SHP77 (cell line): ENCODE measurements at places on chromosomes 7 and 10.

GRCh38 chr7:134630893-134631292 lies 15.8 kb upstream of the BPGM start:
- DNase-seq: no peak

DNA sequence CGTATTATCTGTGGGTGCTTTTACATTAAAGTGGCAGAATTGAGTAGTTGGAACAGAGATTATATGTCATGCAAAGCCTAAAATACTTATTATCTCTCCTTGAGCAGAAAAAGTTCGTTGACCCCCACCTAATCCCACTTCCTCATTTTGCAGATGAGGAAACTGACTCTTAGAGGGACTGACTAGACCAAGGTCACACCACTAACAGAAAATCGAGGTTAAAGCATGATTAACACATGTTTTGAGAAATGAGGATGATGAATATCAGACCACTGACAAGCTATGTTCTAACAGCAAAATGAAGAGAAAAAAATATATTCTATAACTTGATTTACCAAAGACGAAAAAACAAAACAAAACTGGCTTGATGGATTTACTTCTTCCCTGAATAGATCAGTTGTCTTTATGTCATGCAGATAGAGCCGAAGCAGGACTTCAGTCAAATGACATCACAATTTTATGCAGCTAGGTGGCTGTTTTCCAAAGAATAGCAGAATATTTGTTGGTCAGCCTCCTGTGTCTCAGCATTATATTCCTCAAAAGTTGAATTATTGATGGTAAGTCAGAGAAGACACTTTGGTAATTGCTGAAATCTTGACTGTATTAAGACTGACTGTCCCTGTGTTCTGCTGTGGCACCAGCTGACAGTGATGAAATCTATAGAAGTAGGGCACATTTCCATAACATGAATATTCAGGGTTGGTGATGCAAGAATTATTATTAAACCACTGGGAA lies 24.2 kb upstream of the SMIM30 start:
- no peak for DNase-seq

DNA sequence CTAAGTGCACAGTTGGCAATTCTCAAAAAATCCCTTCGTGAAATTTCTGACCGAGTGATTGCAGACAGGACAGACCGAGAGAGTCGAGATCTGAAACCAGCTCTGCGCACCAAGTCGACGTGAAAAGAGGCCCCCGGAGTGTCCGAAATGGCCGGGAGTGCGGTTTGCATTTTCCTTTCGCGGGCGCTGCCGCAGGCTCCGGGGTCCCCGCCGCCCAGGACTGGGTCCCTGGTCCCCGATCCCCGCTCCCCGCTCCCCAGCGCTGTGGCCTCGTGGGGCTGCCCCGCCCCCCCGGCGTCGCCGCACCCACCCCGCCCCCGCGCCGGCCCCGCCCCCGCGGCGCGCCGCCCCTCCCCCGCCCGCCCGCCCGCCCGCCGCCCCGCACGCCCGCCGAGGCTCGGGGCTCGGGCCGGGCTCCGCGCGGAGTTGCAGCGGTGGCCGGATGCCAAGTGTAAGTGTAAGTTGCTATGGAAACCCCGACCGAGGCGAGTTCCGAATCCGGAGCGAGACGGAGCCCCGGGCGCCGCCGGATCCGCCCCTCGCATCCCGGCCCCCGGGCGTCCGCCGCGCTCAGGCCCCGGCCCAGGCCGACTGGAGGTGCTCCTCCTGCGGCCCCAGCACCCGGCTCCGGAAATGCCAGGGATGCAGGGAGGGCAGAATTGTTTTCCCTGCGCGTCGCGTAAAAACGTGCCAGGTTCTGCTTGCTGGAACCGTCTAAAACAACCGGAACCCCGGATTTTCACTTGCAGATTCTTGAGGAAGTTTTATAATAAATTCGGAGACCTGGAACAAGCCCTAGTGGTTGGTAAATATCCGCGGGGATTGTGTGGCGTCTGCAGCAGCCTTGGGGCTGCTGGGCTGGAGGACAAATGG lies 4.6 kb downstream of the BMI1 start:
- peak; percentile 62 for DNase-seq

DNA sequence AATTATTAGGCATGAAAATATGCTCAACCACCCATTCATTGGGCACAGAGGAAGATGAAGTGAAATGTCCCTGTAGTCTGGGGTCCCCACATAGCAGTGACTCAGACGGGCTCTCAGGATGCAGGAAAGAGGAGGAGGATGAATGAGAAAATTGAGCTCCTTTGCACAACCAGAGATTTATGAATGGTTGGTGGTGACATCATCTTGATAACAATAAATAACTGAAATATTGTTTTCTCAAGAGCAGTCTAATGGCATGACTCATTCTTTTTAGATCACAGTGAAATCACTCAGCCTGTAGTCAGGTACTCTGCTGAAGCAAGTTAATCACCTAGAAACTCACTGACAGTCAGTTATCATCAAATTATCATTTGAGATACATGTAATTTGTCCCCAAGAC lies 254.1 kb downstream of the RELN start:
- DNase-seq: no peak

- no peak for DNase-seq
Measured at GRCh38 chr7:229184-229964, 37.0 kb downstream of the FAM20C start.

DNA sequence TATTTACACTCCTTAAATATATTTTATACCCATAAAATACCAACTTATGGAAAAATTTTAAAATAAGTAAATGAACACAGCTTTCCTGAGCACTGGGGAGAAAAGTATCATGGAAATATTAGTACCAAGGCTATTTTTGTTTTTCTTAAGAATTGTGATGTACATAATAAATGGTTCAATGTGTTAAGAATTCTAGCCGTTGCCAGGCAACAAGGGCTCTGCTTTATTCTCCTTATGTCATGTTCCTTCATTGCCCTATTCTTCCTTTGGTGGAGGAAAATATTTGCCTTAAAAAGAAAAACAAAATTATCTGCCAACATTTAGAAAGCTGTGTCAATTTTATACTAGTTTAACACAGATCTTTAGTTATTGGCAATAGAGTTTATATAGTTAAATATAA lies 2.6 kb upstream of the ZPBP start:
- no peak for DNase-seq
